ENCODE measurements at places on chromosomes 2 and 18. TPM values are rescaled to one million over a fixed set of nuclear protein-coding genes. Genes with fewer than 3 reads are reported as not detected.

DNA sequence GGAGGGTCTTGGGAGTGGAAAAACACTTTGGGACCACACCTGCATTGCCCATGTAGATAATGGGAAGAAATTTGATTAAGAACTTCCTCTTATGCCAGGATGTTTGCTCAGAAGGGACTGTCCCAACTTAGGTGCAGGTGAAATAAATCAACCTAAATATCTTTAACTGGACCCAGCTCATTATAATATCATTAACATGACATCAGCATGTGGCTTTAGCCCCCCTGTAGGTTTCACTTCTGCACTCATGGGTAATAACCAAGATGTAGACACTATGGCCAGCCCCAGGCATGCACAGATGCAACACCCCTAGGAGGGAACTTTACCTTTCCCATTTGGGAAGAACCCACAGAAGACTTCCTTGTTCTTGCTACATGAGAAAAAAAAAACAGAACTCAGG, 227.4 kb upstream of the ZNF804A start:
- no peak for DNase-seq

- no peak for DNase-seq
These were observed 695.5 kb downstream of the LRRTM4 start for GRCh38 chr2:76826691-76827090.

GRCh38 chr2:25146896-25147295, 21.5 kb downstream of the POMC start:
- no peak for DNase-seq

GRCh38 chr2:69149631-69150215, 136.7 kb downstream of the ANTXR1 start:
- peak; percentile 21 for DNase-seq

DNA sequence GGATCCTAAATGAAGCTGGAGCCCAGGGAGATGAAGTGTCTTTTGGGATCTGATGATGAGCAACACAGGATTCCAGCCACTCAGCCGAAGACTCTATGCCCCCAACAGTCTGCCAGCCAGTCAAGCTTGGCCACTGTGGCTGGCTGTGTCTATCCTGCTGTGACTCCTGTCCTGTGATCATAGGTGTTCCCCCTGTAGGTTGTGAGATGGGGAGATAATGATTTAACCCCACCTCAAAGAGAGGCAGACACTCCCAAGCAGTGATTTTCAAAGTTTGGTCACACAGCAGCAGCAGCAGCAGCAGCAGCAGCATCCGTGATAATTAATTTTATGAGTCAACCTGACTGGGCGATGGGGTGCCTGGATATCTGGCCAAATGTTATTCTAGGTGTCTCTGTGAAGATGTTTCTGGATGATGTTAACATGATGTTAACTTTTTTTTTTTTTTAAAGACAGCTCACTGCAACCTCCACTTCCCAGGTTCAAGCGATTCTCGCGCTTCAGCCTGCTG, 21.4 kb upstream of the RHOB start:
- no peak for DNase-seq

DNA sequence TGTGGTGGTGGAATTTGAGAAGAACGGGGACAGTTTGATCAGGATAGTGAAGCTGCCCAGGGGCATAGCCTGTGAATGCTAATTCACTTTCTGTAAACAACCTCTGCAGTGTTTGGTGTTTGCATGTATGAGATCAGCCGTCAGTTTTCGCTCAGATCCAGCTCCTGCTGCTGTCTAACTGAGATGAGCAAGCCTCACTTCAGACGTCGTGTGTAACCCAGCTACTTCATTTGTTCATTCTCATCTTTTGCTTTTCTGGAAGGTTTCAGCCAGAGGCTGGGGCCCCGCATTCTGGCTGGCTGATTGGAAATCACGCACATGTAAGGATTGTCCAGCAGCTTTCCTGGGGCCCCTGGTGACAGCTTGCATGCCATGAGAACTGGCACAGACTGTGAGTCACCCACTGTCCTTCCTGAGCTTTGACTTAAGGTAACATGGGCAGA, 48.9 kb downstream of the LDLRAD4 start:
- DNase-seq = no peak

GRCh38 chr2:120732506-120733237, 3.0 kb upstream of the GLI2 start:
- DNase-seq = no peak

DNA sequence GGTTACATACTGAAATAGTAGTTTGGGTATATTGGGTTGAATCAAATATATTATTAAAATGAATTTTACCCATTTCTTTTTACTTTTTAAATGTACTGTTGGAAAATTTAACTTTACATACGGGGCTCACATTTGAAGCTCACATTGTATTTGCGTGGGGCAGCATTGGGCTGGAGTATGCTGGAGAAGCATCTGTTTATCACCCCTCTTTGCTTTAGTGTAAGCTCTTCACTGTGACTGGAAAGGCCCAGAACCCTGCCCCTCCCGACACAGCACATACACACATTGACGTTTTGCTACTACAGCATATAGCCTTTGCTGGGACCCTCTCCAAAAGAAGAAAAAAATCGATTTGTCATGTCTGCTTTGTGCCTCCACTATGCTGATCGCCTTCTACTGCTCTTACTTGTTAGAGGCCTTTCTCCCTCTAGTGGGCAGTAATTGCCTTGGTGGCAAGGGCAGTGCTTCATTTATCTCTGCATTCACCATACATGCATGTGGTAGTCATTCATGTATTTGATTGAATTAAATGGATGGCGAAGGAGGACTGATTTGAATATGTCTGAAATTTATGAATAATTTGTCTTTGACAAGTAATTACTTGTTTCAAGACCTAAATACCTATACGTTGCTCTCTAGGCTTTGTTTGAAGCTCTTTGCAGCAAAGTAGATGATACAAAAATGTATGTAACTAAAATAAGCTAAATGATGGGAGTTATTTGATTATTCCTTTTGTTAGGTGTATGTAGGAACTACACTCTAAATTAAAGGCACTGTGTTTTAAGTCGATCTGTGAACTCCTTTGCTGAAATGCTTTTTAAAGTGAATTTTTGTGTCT, 37.4 kb downstream of the VAPA start:
- peak; percentile 52 for DNase-seq

DNA sequence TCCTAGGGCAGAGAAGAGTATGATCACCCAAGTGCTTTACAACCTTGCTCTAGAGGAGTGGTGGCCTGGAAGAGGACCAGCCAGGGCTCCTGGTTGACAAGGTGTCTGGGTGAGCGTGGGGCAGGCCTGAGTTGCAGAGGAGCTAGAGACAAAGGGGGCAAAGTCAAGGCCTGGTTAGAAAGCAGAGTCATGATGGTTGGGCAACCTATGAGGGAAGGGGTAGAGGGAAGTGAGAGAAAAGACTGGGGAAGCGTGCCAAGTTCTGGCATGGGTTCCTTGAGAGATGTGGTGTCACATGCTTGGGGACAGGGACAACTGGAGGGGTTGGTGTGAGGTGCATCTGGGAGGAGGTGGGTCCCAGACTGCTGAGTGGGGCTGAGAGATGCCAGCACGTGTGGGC, 13.5 kb downstream of the ZFP36L2 start:
- DNase-seq = no peak

GRCh38 chr2:68737711-68738110, 3.1 kb downstream of the ARHGAP25 start:
- DNase-seq = no peak

GRCh38 chr2:27306136-27306535, 2.1 kb downstream of the UCN start:
- DNase-seq = no peak

DNA sequence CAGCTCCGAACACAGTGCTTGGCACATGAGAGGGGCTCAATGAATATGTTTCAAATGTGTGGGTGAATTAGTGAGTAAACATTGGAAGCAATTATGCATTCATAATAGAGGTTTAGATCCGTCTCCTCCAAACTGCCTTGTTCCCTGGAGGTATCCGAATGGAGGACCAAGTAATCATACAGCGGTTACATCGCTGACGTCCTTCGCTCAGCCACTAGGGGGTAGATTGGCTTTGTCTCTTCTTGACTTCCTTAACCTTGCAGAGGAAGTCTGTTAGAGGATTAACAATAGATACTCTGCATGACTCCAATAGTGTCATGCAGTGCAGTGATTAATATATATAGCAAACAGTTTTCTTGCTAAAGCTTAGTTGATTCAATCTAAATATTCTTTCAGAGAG, 517.0 kb downstream of the PTPRM start:
- peak; percentile 16 for DNase-seq

DNA sequence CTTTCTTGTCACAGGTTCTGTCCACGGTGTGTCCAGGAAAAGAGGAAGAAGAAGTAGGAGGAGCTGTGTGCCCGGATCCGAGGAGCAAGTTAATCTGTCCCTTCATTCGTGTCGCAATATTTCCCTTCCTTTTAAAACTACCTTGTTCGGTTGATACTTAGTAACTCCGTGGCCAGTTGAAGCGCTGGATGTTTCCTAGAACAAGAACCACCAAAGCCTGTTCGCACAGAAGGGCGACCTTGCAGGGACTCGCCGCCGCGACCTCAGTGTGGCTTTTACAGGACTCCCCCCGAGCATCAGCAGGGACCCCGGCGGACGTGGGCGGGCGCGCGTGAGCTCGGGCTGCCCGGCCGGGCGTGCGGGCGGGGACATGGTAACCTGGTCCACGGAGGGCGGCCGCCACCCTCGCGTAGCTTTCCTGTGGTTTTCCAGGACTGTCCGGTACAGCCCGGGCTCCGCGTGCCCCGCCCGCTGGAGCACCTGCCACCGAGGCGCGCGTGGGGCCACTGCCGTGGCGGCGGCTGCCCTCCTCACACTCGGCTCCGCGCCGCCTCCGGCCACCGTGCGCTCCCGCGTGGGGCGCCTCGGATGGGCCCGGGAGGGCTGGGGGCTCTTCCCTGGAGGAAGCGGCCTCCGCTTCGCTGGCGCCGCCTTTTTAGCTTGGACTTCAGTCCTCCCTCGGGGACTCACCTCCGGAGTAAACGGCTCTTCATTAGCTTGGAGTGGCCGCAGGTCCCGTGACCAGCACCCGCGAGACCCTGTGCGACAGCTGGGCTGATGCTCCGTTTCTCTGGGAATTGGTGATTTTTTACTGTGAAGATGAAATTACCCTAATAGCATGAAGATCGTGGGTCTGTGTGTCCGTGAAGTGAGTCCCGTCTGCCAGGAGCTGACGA, 9.2 kb upstream of the D2HGDH start:
- no peak for DNase-seq

DNA sequence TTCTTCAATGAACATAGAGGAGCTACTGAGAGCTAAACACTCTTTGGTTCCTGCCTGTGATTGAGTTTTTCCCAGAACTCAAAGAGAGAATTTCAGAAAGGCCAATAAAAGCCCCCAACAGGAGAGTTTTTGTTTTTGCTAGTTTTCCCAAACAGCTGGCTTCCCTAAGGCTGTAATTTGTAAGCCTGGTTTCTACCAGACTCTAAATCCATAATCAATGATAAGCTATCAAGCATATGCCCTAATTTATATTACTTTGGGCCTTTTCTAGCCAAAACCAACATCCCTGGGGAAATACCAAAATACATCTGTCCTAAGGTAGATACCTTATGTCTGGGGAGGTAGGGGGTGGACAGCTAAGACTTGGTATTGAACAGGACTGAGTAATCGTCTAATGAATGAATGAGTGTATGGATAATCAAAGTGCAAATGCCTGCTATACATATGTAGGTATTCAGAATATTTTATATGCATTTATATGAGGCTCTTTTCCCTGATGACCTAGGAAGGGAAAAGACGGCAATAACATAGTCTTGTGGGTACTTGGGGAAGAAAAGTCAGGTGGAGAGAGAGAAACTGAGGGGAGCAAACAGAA, 26.0 kb upstream of the APOB start:
- no peak for DNase-seq

DNA sequence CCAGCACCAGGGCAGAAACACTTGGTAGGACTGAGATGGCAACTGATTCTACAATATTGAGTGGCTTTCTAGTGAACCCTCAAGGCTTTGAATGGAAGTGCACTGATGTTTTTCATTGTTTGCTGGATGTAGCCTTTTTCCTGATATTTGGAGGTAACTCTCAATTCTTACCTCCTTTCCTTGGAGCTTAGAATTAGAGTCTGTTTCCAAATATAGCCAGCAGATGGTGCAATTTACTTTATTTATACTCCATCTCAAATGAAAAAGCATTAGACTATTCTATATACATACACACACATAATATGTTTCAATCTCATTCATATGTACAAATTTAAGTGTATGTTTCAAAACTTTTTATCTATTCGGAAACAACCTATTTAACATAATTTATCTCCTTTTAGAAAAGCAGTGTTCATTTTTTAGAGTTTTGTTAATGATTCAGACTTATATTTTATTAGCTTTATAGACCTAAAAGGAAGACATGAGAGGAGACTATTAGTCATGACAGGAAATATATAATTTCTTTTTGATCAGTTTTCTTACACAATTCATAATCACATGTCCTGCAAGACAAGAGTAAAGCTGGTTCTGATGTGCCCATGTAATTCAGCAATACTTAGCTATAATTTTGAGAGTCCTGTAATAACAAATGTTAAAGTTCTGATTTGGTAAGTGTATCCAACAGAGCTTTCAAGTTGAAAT, 124.8 kb downstream of the NUP35 start:
- peak; percentile 39 for DNase-seq

- no peak for DNase-seq
These were observed 193.2 kb upstream of the ITGA4 start for GRCh38 chr2:181264001-181264400.

GRCh38 chr2:74002505-74003421, 18.1 kb downstream of the TET3 start:
- peak; percentile 64 for DNase-seq

DNA sequence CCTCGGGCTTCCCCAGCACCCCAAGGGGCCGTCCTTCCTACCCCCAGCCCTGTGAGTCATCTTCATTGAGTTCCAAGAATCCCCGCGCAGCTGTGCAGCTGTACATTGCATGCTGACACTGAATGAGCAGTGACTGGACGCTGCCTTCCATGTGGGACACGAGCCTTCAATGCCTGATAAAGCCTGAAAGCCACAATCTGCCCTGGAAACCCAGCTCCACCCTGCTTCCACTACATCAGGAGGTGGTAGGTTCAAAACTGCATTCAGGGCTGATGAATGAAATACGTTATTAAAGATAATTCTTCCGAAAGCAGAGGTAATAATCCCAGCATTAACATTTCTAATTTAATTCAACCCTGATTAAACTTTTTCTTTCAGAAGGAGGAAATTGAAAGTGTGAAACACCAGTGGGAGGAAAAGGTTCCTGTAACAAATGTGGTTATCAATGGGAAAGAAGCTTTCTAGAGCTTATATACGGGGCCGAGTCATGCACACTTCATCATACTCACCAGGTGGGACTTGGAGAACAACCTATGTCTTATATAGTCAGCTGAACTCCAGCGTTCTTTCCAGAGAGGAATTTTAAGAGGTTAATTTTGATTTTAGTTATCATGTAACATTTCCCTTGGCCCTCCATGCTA, 360.1 kb downstream of the LPIN1 start:
- no peak for DNase-seq

Gene GAREM2
- 5.7 TPM for total RNA-seq

Gene DYNAP
- total RNA-seq = not detected

Gene KIAA2012
- not detected for total RNA-seq

Gene GCG
- not detected for total RNA-seq

Gene CROCC2
- not detected for total RNA-seq

Gene TMEM178A
- total RNA-seq = not detected

Gene CAPN14
- total RNA-seq = not detected
